Vagina (tissue), 2 donors: ENCODE measurements at places on chromosomes 4 and X.

DNA sequence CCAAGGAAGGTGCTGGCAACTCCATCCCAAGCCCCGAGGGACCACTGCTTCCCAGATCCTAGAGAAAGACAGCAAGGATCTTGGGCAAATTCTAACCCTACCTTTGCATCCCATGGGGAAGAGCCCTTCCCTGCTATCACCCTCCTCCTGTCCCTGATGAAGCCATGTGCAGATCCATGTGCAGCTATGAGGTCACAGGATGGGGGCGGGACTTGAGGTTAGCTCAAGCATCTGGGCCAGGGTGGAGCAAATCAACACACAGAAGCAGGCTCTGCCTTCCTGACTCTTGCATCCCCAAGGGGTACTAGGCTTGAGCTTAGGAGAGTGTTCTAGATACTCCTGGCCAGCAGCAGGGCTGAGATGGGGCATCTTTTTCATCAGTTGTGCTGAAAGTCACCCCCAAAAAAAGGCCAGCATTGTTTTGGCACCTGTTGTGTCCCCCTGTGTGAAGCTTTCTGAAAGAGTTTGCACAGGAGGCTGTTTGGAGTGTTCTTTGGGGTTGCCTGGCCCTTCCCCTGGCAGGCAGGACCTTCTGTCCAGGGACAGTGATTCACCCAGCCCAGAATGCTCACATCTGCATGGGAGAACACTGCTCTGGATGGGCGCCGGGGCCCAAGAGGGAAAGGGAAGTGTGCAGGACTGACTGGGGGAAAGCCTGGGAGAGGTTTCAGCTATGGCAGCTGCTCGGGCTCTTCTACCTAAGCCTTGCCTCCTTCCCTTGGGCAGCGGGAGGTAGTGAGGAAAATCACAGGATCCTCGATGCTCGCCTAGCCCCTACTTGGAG is 50.8 kb downstream of the PRPS1 start:
- no peak for DNase-seq

DNA sequence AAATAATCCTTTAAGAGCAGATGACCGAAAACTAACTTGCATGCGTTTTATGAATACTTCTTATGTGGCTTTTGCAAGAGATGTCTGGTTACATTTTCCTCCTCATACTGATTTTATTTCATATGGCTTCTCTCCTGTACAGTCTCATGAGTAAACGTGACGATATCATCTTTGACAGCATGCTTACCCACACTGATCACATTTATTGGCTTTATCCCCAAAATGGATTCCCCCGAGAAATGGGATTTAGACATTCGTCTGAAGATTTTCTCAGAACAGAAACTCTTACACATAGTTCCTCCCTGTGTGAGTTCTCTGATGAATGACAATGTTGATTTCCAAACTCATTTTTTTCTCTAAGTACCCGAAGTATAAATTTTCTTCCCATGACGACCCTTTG is 939.7 kb upstream of the LCORL start:
- no peak for DNase-seq

GRCh38 chr4:177380730-177381287 is 61.4 kb downstream of the AGA start:
- no peak for DNase-seq

DNA sequence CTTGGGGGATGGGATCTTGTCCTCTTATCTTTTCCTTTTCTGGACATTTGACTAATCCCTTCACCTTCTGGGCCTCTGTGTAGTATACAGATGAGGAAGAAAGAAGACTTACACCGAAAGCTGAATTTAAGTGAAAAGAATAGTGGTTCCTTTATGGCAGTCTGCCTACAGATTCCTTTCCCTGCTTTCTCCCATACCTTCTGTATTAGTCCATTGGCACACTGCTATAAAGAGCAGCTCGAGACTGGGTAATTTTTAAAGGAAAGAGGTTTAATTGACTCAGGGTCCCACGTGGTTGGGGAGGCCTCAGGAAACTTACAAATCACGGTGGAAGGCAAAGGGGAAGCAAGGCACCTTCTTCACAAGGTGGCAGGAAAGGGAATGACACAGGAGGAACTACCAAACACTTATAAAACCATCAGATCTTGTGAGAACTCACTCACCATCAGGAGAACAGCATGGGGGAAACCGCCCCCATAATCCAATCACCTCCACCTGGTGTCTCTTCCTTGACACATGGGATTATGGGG is 34.0 kb upstream of the CD38 start:
- DNase-seq: no peak

DNA sequence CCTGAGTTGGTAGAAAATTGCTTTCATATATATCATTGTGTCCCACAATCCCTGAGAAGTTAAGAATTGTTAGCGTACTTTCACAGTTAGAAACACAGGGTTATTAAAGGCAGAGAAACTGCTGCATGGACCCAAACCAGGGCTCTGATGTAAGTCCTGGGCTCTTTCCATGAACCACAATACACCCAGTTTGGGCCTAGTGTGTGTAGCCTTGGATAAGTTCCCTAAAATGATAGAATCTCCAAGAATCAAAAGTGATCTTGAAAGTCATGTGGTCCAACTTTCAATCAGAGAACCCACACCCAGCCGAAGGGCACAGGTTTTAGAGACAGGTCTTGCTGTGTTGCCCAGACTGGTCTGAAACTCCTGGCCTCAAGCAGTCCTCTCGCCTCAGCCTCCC is 257.8 kb upstream of the KLF3 start:
- DNase-seq: no peak

GRCh38 chr4:5448221-5448620 is 260.1 kb downstream of the EVC2 start:
- DNase-seq: no peak

GRCh38 chr4:121877041-121877773 is 6.9 kb upstream of the BBS7 start:
- DNase-seq: no peak
